ENCODE measurements at places on chromosomes 4 and X.

- DNase-seq = no peak
Measured at GRCh38 chr4:127616898-127617297, 15.9 kb upstream of the INTU start.

GRCh38 chr4:107853444-107854355 lies 29.0 kb downstream of the SGMS2 start:
- DNase-seq = no peak

- DNase-seq = no peak
Measured at GRCh38 chr4:125498981-125499380, 184.2 kb downstream of the FAT4 start.

DNA sequence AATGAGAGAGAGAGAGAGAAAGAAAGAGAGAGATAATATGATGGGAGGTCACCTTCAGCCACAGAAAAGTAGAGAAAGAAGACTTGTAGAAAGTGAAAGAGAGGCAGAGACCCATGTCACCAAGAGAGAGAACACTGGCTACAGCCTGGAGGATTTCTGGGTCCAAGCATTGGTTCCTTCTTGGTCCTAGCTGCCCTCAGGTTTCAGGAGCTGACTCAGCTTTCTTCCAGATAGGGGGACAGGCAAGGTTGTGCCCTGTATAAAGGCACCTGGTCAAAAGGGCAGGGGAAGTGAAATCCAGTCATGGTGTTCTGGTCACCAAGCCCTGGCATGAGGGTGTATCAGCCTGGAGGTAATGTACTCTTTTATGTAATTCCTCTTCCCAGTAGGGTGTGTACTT lies 47.5 kb upstream of the XK start:
- no peak for DNase-seq

DNA sequence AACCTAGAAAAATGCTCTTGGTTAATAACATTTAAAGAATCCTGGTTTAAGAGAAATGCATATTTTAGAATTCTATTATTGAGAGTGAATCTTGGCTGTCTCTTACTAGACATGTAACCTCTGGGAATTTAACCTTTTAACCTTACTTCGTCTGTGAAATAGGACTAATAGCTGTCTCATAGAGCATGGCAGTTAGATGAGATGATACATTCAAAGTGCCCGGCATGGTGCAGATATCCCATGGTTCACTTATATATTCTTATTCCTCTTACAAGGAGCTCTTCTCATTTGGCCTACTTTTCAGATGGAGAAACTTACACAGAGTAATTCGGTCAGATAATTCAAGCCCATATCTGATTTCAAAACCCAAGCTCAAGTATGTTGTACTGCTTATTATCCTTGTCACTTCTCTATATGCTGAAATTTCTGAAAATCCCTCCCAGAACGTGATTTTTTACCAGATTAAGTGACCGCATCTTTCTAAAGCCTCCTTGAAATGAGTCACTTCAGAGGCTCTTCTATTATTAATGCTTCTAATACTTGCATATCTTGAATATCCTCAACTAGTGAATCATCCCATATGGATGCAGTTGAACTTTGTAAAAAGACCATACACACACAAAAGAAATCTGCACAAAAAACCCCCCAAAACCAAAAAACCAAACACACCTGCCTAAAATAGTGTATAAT lies 4.9 kb downstream of the CDKN2AIP start:
- no peak for DNase-seq

DNA sequence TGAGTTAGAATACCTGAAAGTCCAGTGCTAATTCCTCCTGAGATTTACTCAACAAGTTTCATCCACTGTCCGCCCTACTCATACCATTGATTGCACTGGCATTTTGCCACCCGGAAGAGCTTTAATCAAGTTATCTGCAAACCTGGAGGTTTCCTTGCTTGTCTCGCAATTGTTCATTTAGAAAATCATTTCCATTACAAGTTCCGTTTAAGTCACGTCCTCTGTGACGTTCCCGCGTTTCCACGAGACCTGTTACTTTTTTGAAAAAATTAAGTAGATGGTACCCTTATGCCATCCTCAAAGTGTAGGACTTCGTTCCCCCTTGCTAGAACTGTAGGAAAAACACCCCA lies 761 bp upstream of the FRYL start:
- peak; percentile 41 for DNase-seq

DNA sequence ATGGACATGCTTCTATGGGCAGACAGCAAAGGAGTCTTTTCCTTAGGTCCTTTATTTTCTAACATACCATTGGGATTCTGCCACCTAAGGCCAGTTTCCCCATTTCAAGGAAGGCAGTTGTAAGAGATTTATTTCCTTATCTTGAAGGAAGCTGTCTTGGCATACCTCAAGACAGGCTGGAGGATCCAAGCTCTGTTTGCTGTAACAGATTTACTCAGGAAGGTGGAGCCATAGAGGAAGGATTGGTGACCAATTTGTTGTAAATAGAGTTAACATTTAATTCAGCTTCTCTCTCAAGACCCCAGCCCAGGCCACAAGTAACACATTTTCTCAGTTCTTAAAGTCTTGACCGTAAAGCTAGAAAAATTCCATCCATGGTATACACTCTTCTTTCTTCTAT lies 131.6 kb upstream of the TENM3 start:
- no peak for DNase-seq

- no peak for DNase-seq
Measured at GRCh38 chr4:8400632-8401325, 39.7 kb downstream of the ACOX3 start.

DNA sequence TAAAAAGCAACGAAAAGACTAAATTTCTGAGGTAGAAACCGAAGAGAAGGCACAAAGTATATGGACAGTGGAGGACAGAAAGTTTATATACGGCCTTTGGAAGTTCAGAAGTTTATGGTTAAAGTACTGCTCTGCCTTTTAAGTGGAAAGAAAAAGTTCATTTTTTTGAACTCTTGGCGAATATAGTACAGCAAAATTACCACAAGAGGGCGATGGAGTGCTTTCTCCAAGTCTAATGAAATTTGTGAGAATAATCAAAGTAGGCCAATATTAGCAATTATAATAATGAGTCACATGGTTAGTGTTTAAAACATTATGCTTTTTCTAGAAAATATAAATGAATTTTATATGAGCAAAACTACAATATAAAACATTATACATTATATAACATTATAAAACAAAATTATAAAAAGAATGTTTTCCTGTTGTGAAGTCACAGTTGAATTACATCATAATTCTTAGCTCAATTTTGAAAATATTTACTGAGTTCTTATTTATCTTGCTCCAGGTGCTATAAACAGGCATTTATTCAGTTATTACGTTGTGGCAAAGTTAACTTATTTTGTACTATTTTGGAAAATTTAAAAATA lies 136.2 kb upstream of the BMPR1B start:
- peak; percentile 20 for DNase-seq

- no peak for DNase-seq
Measured at GRCh38 chr4:68342134-68342533, 7.8 kb downstream of the YTHDC1 start.

GRCh38 chr4:185115827-185116232 lies 27.2 kb upstream of the SLC25A4 start:
- no peak for DNase-seq

GRCh38 chrX:48785186-48785539 lies 1.2 kb upstream of the GATA1 start:
- no peak for DNase-seq

Data from CD4-positive, alpha-beta memory T cell (primary cell).